ENCODE measurements at places on chromosomes 1 and 21.
A peak's percentile ranks its signal among the peaks of the same experiment; 100 is the strongest.

DNA sequence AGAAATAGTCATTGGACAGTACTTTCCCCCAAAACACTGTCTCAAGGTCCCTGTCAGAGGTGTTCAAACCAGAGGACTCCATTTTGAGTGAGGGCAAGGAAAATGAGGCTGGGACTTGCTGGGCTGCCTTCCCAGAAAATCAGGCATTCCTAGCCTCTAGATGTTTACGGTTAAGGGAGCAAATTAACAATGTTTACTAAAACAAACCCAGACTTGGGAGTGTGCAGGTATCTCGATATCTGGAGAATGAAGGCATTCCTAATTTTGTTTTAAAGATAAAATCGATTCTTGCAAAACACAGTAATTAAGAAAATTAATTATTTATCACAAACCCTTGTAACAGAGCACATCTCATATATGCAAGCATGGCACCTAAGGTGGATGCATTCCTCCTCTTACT, 48.9 kb upstream of the CITED4 start:
- no peak for DNase-seq

- no peak for DNase-seq
Observed at GRCh38 chr1:58999676-59000075, 215.8 kb upstream of the JUN start.

- DNase-seq = peak; percentile 89
Observed at GRCh38 chr1:36099681-36100341, 11.1 kb downstream of the ADPRS start.

DNA sequence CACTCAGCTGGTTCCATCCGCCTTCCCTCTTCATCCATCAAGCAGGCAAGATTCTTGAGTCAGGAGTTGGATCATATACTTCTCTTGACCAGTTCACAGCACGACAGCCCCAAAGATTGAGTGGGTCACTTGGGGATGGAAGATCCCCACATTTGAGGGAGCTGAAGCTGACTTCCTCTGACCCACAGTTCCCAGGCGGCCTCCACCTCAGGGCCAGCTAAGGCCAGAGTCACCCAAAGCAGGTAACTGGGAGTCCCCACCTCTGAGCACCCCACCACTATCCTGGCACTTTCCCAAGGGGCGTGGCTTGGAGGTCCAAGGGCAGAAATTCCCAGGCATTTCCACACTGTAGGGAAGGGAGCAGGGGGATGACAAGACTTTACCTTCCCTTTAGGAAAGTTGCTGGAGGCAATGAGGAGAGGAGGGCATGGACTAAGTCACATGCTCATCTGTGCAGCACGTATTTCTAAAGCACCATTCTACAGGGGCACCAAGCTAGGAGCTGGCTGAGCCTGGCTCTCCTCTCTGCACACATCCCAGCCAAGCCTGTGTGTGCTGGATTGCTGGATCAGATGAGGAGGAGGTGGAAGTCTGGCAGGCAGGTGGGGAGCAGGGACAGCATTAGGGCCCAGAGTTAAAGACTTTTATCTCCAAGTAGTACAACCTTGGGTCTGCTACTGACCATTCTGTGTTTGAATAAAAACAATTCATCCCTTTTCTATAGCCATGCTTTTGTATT, 1.3 kb upstream of the RD3 start:
- peak; percentile 59 for DNase-seq

GRCh38 chr1:219699870-219700269, 87.0 kb upstream of the ZC3H11B start:
- DNase-seq = no peak

- peak; percentile 73 for DNase-seq
Observed at GRCh38 chr1:72281637-72282270, 585 bp downstream of the NEGR1 start.

DNA sequence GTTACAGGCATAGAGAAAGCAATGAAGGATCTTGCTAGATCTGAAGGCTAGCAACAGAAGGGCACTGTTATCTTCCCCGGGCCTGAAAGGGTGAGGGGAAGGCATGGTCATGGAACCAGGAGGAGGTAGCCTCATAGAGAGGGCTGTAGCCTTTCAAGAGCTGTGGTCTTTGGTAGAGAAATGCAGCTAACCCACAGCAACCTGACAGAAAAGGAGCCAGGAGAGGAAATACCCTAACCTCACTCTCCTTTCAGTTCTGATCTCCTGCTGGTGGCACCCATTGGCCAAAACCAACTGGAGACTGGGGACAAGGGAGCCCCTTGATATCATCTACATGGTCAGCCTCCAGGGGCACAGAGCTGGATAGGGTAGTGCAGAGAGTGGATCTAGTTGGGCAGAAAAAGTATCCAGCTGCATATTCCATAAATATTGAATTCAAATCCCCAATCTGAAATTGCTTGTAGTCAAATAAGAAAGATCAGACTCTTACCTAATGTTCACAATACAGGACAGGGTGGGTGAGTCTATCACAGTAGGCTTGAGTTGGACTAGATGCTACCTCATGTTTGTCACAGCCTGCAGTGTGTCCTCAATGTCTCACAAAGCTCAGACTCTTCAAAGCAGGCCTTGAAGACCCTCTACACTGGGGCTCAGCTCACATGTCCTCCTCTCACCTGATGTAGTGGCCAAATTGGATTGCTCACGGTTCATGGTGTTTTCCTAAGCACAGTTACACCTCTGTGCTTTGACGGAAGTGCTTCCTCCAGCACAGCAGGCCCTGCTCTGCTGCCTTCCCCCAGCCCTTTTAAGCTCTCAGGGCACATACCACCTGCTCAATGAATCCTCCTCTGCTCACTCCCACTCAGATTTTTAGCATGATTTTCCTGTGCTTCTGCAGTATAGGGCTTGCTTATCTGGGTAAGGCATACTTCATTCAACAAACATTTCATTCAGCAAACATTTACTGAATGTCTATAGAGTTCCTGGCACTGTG, 74.1 kb upstream of the JUN start:
- DNase-seq = no peak
